ELR (cell line): ENCODE measurements at places on chromosomes 3 and 15.

- no peak for DNase-seq
These were observed 8.0 kb downstream of the ALS2CL start for GRCh38 chr3:46685446-46685845.

- DNase-seq, result no peak
These were observed 26.8 kb upstream of the DUT start for GRCh38 chr15:48304398-48304797.

DNA sequence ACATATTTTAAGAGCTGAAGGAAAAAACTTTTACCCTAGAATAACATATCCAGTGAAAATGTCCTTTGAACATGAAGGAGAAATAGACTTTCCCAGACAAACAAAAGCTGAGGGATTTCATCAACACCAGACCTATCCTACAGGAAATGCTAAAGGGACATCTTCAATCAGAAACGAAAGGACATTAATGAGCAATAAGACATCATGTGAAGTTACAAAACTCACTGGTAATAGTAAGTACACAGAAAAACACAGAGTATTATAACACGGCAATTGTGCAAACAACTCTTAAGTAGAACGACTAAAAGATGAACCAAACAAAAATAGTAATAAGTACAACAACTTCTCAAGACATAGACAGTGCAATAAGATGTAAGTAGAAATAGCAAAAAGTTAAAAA is 3.5 kb upstream of the ZSCAN2 start:
- no peak for DNase-seq

GRCh38 chr3:186121278-186121677 is 12.4 kb upstream of the ETV5 start:
- no peak for DNase-seq

DNA sequence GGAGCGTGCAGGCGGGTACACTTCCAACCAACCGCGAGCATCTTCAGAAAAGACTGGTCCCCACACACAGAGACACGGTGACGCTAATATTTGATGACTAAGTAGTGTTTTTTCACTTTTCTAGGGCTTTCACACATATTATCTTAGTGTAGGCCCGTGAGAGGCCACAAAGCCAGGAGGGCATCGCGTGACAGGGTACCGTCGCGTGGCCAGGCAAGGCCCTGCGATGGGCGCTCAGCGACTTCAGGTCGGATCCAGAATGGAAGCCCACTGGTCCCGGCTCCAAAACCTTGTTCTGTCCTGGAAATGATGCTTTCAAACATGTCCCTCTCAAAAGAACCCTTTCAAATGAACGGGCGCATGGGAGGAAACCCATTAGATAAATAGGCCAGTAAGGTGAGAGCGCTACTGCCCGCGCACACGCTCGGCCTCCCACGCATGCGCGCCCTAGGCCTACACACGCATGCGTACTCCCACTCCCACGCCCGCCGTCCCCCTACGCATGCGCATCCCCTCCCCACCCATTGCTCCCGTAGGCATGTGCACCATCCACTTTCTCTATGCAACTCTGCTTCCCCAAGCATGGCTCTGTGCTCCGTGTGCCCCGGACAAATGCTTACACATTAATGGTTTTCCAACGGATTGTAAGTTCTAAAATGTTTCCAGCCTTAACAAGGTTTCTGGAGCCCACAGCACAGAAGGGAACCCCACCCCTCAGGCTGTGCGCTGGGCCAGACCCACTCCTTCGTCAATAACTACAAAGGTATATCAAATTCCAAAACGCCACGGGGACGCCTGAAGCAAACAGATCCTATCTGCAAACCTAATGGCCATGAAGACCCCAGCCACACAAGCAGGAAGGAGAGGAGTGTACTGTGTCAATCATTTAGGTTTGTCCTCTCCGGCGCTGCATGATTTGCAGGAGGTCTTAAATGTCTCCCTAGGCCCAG is 72.1 kb downstream of the OCA2 start:
- DNase-seq, result no peak

DNA sequence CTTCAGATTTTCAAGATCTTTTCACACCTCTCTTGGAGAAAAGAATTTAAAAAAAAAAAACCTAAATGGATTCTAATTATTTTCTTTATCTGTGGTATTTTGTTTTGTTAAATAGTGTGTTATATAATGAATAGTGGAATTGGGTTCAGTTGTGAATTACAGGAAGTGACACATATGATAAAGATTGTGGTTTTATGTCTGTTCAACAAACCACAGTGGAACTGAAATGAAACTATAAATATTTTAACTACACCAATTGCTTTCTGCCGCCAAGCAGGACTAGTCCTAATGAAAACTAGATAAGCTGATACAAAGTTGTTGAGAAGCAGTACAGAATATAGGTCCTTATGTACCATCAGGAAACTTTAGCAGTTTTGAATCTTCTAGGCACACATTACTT is 121.6 kb downstream of the UBE2E2 start:
- peak; percentile 74 for DNase-seq

DNA sequence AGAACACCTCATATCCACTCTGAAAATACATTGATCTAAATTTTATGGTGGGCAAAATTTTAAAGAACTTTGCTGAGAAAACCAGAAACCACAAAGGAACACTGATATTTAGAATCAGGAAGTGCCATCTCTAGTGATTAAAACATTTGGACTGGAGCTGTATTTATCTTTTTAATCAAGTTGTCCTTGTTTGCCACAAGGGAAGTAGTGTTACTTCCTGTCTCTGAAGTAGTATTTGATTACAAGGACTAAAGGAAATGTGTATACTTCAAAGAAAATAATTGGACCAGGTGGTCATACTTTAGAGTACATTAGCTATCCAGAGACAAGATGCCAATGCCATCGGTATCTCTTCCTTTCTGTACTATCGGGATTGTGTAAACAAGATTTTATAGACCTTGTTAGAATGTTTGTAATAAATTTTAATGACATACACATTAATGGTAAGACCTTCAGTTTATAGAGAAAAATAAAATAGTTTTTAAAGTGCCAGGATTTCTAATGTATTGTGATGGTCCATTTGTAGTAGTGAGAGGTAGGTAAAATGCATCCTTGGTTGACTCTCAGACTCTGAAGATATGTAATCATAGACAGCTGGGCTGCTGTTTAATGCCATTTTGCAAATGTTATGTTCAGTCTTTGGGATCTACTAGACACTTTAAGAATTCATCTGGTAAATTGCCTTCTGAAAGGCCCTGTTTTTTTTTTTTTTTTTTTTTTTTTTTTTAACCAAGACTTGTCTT is 131.9 kb downstream of the B3GALNT1 start:
- DNase-seq, result no peak

DNA sequence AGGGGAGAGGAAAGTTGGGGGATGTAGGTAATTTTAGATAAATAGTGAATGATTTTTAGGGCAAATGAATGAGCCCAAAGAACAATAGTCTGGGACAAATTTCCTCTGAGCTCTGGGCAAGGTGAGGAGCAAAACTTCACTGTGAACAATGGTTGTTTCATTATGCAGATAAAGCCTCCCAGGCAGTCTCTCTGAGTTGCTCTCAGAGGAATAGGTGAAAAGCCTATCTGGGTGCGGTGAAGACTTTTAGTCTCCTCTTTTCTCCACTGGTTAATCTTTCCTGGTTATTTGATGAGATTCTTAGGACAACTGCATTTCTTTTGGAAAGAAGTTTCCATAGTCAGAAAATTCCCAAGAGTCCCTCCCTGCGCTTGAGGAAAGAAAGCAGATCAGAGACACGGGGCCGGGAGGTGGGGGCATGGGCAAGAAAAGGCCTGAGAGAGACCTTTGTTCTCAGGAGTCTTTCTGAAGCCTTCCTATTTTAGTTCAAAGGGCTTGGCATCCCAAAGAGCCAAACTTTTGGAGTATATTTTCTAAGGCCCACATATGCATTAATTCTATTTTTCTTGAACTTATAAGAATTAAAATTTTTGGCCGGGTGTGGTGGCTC is 353.6 kb upstream of the SLCO3A1 start:
- no peak for DNase-seq

DNA sequence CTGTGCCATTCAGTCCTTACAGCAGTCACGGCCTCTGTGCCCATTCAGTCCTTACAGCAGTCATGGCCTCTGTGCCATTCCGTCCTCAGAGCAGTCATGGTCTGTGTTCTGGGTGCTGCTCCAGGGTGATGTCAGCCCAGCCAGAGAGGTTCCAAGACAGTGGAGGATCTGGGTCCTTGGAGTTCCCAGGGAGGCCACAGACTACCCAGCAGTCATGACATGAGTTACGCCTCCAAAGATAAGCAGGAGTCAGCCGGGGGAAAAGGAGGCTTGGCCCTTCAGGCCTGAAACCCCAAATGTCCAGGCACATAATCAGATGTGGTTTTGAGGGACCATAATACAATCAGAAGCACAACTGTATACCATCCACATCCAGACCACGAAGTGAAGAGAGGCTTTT is 115.7 kb downstream of the ADAMTS17 start:
- DNase-seq, result no peak

GRCh38 chr3:49779358-49780079 is 6.8 kb downstream of the IP6K1 start:
- no peak for DNase-seq

DNA sequence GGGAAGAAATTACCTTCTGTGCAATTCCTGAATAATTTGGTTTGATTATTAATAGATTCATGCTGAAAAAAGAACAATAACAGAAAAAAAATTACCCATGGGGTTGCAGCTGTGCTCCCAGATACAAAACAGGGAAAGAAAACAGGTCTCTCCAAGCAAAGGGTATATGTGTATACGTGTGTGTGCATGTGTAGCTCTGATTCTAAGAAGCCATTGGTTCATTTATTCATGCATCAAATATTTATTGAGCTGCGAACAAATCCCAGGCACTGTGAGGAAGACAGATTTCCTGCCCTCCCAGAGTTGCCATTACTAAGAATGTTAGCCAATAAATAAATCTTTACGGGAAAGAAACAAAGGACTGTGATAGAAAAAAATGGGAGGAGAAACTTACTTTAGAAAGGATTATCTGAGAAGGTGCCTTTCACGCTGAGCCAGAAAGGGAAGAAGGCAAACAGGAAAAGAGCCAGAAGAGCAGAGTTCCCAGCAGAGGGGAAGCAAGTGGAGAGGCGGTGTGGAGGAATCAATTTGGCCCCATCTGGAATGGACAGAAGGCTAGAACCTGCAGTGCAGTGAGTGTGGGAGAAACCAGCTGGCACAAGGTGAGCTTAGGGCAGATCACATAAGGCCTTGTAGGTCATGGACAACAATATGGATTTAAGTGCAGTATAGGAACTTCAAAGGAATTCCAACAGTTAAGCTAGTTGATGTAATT is 20.7 kb downstream of the CHL1 start:
- no peak for DNase-seq

DNA sequence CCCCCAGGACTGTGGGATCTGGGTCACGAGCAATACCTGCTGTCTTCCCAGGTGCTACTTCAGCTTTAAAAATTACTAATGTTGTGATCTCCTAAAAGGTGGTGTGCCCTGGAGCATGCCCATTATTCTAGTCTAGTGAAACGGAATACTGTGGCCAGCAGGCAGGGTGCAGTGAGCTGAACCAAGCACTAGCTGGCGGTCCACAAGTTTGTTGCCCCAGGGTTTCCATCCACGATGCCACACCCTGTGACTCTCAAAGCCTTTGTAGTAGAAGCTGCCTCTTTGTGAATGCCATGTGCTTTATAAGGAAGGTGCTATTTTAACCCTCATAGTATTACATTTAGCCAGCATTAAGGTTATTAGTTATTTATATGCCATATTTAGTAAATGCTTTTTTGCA is 49.1 kb downstream of the PXYLP1 start:
- DNase-seq, result no peak

DNA sequence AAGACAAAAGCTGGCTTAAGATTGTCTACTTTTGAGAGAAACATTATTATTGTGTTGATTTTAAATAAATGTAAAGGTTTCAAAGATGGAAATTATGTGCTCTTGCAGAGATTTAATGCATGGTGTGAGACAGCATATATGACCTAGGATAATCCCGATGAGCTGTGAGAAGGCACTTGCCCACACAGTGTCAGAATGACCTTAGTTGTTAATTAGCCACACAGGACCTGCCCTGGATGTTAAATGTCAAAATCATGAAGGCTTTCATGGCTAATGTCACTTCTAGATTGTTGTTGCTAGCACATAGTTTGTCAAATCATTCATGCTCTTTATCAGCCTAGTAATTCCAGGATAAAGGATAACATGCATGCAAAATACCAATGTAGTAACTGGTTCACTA is 135.3 kb upstream of the GAP43 start:
- no peak for DNase-seq

DNA sequence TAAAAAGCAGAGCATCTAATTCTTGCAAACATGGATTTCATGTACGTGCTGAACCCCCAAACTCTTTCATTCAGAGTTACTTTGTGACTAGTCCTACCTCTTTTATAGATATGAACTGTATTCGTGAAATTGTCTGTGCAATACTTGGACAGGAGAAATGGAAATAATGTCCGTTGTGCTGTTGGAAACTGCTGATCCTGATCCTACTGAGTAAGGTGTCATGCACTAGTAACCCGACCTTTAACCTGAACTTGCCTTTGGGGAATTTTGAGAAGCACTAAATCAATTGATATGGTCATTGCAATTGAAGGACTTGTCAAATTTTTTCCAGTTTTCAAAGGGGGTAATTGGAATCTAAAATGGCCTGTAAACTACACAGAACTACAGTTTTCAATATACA is 856.4 kb downstream of the ROBO1 start:
- DNase-seq, result no peak

DNA sequence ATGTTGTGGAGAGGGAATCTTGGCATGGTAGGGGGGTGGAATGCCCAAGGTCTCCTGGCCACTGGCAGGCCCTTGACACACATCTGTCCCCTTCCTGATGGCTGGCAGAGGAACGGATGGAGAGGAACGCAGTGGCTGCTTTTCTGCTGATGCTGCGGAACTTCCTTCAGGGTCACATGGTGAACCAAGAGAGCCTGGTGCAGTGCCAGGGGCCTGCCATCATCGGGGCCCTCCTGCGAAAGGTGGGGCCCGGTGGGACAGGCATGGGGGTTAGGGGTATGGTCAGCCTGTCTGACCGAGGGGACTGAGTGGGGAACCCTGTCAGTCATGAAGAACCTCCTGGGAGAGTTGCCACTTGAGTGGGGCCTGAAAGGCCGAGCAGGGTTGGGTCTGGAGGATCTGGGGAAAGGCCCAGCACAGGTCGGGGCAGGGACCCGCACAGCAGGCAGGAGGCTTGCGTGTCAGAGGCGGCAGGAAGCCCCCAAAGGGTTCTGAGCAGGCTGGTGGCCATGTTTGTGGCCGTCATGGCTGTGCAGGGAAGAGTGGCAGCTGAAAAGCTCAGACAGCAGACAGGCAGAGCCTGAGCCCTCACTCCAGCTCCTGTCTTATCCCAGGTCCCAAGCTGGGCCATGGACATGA is 18.1 kb downstream of the NBEAL2 start:
- no peak for DNase-seq

- peak; percentile 29 for DNase-seq
These were observed 11.5 kb downstream of the PPP4R2 start for GRCh38 chr3:73007992-73008712.

- DNase-seq, result no peak
These were observed 410.4 kb downstream of the SHQ1 start for GRCh38 chr3:72437661-72438406.

- no peak for DNase-seq
These were observed 246.1 kb upstream of the LYSMD4 start for GRCh38 chr15:99979371-99979770.

DNA sequence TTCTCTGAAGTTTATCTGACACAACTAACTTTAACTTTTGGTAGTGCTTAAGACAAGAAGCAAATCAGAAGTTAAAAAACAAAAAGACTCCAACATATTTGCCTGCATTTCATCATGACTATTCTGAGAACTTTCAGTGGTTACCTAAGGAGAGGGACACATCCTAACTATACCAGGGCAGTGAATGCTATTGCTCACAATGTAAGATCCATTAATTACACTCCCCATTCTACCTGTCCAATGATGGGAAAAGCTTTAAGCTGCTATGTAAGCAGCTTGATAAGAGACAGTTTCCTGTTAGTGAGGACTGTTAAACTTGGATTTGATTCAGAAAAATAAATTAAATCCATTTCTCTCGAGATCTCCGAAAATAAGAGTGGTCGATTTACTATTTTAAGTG is 37.5 kb downstream of the SERPINI1 start:
- no peak for DNase-seq
